ENCODE measurements at places on chromosomes 1 and 21.

- DNase-seq: no peak
Measured at GRCh38 chr1:19798486-19799229, 1.1 kb downstream of the TMCO4 start.

GRCh38 chr1:66275083-66275482, 258.9 kb upstream of the SGIP1 start:
- no peak for DNase-seq

DNA sequence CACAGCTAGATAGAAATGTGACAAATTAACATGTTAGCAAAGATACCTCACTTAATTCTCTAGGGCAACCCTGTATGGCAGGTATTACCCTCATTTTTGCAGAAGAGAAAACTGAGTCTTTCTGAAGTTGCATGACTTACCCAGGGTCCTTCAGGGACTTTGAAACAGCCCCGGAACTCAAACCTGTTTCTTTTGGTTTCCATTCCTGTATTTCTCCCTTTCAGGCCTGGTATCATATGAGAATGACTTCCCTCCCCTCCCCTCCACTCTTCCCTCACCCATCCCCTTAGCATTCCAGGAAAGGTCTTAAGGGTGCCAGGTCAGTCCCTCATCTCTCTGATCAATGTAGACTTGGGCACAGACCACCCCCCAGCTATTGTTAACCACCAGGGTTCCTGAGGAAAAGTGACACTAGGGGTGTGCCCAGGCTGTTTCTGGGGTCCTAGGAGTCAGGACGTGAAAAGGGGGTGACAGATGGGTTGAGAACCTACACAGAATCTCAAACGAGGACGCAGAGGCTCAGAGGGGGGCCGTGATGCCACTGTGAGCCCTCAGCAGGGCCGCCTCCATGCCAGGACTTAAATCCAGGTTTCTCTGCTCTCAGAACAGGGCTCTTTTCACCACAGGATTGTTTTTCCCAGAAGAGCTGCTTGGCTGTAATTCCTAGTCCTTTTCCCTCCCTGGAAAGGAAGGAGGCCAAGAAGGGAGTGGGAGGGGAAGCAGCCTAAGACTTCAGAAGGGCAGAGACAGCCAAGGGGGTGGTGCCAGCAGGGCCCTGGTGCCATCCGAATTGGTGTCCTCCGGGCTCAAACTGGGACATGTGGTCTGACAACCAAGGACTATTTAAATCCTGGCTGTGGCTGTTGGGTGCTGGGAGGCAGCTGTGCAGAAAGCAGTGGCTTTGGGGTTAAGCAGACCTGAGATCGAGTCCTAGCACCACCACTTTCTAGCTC, 2.1 kb upstream of the WASF2 start:
- DNase-seq: no peak

- DNase-seq: no peak
Measured at GRCh38 chr1:178066296-178066907, 27.5 kb upstream of the RASAL2 start.

GRCh38 chr1:2598329-2598931, 11.9 kb downstream of the PRXL2B start:
- no peak for DNase-seq

DNA sequence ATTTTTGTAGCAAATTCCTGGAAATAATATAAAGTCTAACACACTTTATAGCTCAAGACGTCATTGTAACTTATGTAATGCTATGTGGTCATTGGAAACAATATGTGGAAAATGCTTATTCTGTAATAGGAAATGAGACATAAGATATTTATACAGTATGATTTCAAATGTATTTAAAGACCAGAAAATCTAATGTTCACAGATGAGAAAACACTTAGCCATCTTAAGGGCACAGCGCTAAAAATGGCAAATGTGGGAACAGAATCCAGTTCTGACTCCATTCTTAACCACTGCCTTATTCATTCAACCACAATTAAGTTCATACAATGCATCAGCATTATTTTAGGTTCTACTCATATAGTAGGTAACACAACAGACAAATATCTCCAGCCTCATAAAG, 12.5 kb downstream of the CSDE1 start:
- no peak for DNase-seq

- no peak for DNase-seq
Measured at GRCh38 chr1:88878731-88879130, 12.6 kb downstream of the GTF2B start.

GRCh38 chr21:45151445-45152160, 77.2 kb downstream of the ADARB1 start:
- no peak for DNase-seq

DNA sequence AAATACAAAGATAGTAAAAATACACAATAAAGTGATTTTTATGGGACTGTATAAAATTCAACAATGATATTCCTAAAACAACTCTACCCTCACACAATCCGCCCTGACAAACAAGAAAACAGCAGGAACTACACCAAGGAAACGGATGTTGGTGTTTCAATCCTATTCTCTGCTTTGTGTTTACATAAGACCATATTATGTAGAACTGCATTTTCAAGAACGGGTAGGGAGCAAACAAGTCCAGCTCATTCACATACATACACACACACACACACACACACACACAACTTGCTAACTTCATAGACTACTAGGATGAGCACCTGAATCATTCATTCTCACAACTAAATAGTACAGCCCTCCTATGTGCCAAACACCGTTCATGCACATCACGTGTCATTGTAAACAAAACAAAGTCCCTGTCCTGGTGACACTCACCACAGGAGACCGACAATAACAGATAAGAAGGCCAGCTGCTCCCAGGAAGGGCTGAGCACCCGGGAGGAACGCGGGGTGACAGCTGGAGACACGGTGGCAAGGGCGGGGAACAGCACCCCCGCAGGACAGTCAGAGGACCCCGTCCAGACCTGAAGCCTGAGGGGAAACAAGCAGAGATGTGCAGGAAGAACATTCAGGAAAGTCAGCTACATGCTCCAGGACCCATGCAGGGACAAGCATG, 43.0 kb downstream of the NPHP4 start:
- no peak for DNase-seq

DNA sequence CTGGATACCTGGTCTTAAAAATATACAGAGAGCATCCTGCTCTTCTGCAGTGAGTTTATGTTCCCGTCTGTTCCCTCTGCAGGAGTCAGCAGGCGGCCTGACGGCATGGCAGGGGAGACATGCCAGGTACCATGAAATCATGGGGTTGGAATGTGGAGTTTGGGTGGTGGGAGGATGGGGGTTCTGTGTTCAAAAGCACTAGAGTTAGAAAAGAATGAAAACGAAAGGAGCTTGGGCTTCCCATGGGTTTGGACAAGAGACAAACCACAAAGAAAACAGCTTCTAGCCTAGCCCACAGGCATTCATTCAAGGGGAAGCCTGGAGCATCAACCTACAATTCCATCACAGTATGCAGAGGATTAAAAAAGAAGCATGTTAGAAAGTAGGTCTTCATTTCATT, 59.9 kb downstream of the WARS2 start:
- peak; percentile 92 for DNase-seq

- DNase-seq: no peak
Measured at GRCh38 chr1:167016100-167016750, 27.1 kb downstream of the MAEL start.

All from AG04449 (cell line).